ENCODE measurements at places on chromosomes 6 and 20. TPM values are rescaled to one million over a fixed set of nuclear protein-coding genes. Genes with fewer than 3 reads are reported as not detected.

DNA sequence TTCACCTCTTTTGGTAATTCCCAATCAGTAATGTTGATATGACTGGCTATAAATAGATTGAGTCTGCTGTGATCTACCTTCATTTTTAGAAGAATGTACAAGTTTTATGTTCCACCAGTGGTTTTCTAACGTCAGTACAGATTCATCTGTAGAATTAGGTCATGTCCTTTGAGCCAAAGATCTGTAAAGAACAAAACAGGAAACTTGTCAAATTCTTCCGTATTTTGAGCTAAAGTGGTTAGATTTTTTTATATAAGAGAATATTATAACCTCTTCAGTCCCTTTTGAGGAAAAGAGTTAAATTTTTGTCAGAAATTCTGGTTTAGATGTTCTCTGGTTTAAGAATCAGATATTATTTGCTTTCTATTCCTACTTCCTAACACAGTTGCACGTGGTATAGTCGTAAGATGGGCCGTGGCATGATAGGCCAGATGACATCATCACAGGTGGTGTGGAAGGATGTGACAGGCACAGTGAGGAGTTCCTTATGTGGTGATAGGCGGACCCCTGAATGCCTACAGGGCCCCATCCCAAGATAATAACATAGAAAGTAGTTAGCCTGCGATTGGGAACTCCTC is 62.3 kb downstream of the SNX9 start:
- DNase-seq = no peak

- DNase-seq = no peak
Measured at GRCh38 chr20:50055524-50056083, 57.3 kb downstream of the UBE2V1 start.

The VGLL2 gene
- total RNA-seq = 0.75 TPM

- no peak for DNase-seq
Measured at GRCh38 chr20:12237772-12238171, 320.1 kb downstream of the BTBD3 start.

GRCh38 chr6:99186417-99186816 is 163.1 kb downstream of the FAXC start:
- DNase-seq = no peak

The SPATS1 gene
- not detected for total RNA-seq

DNA sequence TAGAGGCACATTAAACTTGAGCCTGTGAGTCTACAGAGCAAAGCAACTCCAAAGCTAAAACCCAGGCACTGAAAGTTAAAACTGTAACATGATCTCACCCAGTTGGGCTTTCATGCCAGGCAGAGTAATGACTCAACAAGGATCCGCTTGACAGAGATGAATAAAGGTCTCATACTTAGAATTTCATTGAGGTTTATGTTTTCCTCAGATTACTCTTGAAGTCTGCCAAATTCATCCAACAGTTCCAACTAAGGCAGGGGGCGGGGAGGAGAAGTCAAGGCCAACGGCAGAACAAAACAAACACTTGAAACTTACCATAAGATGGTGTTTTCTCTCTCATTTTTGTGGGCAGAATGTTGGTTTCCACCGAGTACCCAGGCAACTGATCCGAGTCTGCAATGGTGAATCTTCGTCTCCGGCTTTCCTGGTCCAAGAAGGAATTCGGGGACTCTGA is 54.0 kb upstream of the IPCEF1 start:
- DNase-seq = peak; percentile 97

- no peak for DNase-seq
Measured at GRCh38 chr6:98092331-98092730, 742.0 kb upstream of the POU3F2 start.

DNA sequence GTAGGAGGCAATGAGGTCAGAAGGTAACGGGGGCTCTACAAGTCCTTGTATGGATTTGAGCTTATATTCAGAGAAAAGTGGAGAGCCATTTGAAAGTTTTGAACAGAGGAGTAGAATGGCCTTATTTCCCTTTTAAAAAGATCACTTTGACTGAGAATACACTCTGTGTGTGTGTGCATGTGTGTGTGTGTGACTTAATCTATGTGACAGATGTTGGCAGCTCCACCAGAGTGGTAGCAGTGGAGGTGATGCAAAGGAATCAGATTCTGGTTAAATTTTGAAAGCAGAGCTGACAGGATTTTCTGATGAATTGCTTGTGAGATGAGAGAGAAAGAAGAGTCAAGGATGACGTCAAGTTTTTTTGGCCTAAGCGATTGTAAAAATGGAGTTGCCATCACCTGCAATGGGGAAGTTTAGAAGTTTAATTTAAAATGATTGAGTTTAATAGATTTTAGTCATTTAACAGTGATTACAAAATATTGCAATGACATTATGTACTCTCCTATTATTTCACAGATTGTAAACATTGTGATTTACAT is 172.2 kb upstream of the HEY2 start:
- no peak for DNase-seq

The HNF4A gene
- not detected for total RNA-seq

DNA sequence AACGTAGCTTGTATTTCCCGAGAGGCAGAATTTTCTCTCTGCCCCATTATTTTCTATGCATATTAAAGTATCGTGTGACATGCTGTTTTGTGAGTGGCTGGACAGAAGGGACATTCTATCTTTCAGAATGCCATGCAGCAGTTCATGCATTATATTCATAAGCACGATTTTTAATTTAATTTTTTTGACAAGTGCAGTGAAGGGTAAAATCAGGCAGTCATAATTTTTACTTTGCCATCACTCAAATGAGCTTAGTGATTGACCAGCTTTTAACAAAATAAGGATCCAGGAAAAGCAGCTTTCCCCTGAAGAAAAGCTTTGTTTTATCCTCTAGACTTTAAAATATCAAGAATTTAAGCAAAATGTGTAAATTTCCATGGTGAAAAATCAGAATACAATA is 673.3 kb downstream of the KIF16B start:
- no peak for DNase-seq

- DNase-seq = peak; percentile 5
Measured at GRCh38 chr6:140736231-140736630, 1361.8 kb upstream of the CITED2 start.

GRCh38 chr20:11072982-11073381 is 399.2 kb upstream of the JAG1 start:
- DNase-seq = no peak

The OTOR gene
- total RNA-seq = not detected

GRCh38 chr20:59173938-59174491 is 10.4 kb downstream of the ZNF831 start:
- DNase-seq = no peak

The PDE10A gene
- 21.6 TPM for total RNA-seq

GRCh38 chr20:35908007-35908406 is 46.3 kb downstream of the SCAND1 start:
- DNase-seq = no peak

GRCh38 chr6:158474961-158475343 is 84.9 kb upstream of the TMEM181 start:
- no peak for DNase-seq

- DNase-seq = no peak
Measured at GRCh38 chr6:89200706-89201215, 16.4 kb downstream of the GABRR1 start.

DNA sequence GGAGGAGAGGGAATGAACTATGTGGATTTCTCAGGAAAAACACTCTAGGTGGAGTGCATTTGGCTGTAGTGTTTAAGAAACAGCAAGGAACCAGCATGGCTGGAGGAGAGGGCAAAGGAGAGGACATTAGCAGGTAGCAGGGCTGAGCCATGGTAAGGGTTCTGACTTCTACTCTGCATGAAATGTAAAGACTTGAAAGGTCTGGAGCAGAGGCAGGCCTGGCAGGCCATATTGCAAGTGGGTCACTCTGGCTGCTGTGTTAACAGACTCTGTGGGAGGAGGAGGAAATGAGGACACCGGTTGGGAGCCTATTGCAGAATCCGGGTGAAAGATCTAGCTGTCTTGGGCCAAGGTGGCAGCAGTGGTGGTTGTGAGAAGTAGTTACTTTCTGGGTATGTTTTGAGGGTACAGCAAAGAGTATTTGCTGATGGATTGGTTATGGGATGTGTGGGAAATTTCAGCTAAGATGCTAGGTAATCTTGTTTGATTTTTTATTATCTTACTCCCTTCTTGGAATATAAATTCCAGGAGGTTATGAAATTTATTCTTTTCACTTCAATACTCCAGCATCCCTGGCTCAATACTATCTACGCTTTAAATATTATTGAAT is 115.9 kb upstream of the BCLAF1 start:
- DNase-seq = no peak

The MTRF1L gene
- total RNA-seq = 24.1 TPM

DNA sequence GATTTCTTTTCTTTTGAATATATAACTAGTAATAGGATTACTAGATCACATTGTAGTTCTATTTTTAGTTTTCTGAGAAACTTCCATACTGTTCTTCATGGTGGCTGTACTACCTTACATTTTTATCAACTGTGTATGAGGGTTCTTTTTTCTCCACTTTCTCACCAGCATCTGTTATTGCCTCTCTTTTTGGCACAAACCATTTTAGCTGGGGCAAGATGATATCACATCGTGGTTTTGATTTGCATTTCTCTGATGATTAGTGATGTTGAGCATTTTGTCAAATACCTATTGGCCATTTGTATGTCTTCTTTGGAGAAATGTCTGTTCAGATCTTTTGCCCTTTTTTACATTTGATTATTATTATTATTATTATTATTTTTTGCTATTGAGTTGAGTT is 86.1 kb upstream of the TCF21 start:
- peak; percentile 56 for DNase-seq

The SAMD5 gene
- total RNA-seq = 4.0 TPM

GRCh38 chr20:1879934-1880333 is 15.3 kb upstream of the SIRPA start:
- no peak for DNase-seq

DNA sequence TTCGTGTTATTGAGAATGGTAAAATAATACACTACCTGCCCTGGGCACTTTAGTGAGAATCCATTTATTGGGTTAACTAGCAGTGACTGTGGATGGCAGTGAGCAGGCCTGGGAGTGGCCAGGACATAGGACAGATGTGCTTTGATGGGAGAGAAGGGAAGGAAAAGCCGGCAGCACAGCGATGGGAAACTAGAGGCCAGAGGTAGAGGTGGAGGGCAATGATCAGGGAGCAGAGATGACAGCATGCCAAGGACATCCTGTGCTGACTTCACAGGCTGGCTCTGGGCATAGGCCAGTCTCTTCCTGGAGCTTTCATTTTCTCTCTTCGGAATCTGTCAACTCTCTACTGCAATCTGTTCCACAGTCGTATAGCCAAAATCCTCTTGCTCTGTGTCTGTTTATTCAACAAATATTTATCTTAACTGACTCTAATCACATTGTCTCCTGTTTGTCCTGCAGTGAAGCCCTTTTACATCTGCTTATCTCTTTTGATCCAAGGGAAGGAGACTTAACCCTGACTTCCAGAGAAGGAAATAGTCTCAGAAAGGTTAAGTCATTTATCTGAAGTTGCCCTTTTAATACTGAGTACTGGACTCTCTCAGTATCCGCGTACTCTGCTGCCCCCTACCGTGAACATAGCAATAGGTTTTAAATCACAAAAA is 18.4 kb upstream of the MMP24 start:
- DNase-seq = peak; percentile 74

GRCh38 chr6:47478233-47479139 is 897 bp downstream of the CD2AP start:
- DNase-seq = peak; percentile 21

GRCh38 chr6:170451762-170452651 is 101.1 kb downstream of the PSMB1 start:
- no peak for DNase-seq

GRCh38 chr6:128886706-128887105 is 3.8 kb downstream of the LAMA2 start:
- DNase-seq = peak; percentile 14

GRCh38 chr6:148231572-148231971 is 111.1 kb upstream of the SASH1 start:
- peak; percentile 36 for DNase-seq

DNA sequence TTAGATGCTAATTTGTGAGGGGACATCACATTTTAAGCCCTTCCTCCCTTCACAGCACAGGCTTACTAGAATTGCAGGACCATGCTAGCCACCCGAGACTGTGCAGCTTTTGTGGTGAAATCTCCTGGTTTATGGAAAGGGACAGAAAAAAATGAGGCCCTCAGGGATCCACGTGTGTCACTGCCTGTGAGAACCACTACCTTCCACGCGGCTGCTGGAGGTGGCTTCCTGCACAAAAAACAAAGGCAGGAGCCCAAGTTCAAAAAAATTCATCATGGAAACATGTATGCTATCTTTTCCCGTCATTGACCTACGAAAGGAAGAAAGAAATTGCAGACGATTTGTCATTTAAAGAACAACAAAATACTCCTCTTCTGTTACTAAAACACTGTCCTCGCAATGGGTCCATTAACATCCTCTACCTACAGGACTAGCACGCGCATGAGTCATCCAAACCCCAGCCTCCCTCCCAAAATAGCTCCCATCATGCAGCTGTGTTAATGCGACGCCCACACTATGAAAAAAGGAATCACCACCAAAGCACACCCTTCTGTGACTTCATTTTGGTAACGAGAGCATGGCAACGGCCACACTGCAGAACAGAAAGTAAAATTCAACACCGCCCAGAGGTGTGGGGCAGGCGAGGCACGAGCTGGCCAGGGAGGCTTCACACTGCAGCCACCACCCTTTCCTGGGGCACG is 45.7 kb downstream of the RAMACL start:
- DNase-seq = peak; percentile 76

The ZBTB12 gene
- total RNA-seq = 1.2 TPM

The GJA10 gene
- total RNA-seq = not detected

DNA sequence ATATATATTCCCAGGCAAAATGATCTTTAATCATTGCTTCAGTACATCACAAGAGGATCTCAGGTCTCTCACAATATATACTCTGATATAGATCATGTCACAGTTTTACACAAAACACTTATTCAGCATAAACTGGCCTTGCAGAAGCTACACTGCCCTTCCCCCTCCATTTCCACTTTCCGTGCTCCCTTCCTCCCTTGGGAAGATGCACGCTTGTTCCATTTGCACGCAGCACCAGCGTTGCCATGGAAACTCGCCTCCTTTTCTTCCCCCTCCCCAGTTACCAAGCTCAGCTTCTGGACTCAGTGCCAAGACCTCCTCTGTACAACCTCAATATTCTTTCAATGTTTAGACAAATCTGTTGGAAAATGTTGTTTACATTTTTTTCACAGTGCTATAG is 154.6 kb downstream of the RFPL4B start:
- no peak for DNase-seq

- DNase-seq = no peak
Measured at GRCh38 chr6:9878535-9878934, 536.3 kb downstream of the TFAP2A start.

- peak; percentile 83 for DNase-seq
Measured at GRCh38 chr6:137767911-137768690, 99.0 kb upstream of the TNFAIP3 start.

The C6orf15 gene
- 0.71 TPM for total RNA-seq

- DNase-seq = no peak
Measured at GRCh38 chr6:123402052-123402451, 234.7 kb downstream of the TRDN start.

DNA sequence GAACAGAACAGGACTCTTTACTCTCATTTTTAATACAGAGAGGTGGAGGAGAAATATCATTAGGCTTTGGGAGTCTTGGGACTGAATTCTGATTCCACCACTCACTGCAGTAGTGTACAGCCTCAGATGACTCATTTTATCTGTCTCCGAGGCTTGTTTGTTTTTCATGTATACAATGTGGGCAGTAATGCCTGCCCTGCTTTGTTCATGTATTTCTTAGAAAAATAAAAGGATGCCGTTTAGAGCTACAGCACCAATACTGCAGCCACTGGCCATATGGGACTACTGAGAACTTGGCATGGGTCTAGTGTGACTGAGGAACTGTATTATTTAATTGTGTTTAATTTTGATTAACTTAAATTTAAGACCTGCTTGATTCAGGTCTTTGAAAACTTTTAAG is 41.2 kb upstream of the JAG1 start:
- DNase-seq = peak; percentile 44

- DNase-seq = peak; percentile 91
Measured at GRCh38 chr6:146851837-146852236, 253.1 kb downstream of the ADGB start.

The GSTA2 gene
- total RNA-seq = not detected
